ENCODE measurements at places on chromosomes 4 and X.

GRCh38 chr4:77852892-77853495, 9.6 kb upstream of the MRPL1 start:
- no peak for DNase-seq

DNA sequence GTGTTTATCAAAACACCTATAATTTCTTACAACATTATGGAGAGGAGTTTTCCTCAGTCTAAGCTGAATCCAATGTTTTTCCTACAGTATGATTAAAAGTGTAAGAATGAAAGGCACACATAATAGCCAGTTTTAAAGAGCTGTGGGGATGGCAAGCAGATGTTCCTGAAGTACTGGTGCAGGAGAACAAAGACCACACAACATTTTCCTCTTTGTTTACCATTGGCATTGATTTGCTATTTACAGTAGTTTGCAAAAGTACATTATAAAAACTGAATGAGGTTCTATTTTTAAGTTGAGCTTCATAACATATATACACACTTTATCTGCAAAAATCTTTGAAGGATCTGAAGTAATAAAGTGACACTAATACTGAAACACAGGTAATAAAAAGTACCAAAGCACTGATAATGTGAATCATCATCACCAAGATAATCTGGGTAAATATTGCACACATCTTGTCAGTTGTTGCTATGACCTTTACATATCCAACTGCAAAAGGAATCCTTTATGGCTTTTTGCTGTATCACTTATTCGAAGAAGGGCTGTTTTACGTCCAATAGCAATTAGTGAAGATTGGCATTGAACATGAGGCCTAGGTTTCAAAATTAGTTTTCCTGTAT, 22.5 kb downstream of the TCEAL1 start:
- no peak for DNase-seq

DNA sequence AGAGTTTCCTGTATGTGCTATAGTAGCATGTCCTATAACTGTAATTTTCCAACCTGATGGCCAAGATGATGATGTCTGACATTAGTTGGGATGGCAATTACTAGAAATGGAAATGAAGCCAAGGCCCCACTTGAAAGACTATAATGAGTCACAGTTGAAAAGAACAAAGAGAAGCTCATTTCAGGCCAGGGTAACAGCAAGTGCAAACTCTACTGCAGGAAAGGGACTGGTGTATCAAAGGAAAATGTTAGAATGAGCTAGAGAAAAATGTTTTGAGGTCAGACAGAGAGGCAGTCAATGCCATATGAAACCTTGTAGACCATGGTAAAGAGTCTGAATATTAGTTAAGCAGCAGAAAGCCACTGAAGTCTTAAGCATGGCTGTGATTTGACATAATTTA, 146.2 kb upstream of the SH3RF1 start:
- DNase-seq = no peak

DNA sequence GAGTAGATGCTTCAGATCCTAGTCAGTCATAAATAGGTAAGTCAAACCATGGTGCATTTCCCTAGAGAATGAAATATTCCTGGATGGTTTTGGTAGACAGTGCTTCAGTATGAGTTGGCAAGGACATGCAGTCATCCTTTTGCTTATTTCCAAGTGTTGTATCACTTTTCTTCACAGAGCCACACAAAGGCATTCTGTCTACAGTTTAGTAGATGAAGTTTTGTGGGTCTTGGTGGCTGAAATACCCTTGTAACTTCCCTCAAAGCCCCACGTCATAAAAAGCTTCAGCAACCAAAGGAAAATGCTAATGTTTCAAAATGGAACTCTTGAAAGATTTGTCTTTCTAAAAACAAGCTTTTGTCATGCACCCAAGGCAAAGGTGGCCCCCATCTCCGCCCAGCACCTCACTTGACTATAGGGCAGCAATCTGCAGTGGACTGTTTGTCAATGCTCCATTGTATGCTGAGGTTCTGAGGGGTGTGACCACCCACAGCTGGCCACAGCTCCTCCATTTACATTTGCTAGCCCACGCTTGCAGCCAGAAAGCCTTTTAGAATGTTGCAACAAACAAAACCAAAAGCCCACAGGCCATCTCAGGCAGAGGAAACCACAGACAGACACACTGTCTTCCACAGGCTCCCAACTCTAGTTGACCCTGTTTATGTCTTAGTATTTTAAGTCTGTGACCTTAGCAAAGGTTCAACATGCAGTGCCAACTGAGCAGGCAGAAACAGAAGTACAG, 87.1 kb upstream of the FAM9C start:
- DNase-seq = no peak

- no peak for DNase-seq
These were observed 39.9 kb upstream of the CYP4V2 start for GRCh38 chr4:186151499-186151898.

GRCh38 chr4:107922486-107923473, 8.6 kb upstream of the CYP2U1 start:
- no peak for DNase-seq
